ENCODE measurements at places on chromosomes 4 and X.

- DNase-seq = no peak
Observed at GRCh38 chr4:100695039-100695654, 177.3 kb upstream of the EMCN start.

GRCh38 chr4:174657472-174657871, 135.2 kb upstream of the HPGD start:
- no peak for DNase-seq

DNA sequence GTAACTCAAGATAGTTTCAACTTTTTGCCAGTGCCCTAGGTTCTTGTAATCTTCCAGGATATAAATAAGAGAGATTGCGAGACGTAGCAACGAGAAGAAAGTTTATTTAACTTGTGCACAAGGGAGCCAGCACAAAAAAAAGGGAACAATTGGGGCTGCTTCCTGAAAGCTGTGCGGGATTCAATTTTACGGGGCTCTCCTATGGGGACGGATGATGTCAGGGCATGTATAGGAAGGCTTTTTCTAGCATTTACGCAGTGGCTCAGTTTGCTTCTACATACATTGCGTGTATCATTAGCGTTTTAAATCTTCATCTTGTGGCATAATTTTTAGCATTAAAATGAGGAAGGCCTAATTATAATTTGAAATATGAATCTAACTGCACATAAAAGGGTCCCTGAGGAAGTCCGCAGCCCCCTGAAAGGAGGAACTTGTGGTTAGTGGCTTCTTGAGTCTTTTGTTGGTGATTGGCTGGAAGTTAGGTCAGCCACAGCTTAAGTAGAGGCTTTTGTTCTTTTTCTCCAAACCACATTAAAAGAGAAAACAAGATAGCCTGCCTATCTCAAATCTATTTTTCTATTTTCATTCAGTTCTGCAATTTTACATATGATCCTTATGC, 668.2 kb upstream of the NDST4 start:
- no peak for DNase-seq

DNA sequence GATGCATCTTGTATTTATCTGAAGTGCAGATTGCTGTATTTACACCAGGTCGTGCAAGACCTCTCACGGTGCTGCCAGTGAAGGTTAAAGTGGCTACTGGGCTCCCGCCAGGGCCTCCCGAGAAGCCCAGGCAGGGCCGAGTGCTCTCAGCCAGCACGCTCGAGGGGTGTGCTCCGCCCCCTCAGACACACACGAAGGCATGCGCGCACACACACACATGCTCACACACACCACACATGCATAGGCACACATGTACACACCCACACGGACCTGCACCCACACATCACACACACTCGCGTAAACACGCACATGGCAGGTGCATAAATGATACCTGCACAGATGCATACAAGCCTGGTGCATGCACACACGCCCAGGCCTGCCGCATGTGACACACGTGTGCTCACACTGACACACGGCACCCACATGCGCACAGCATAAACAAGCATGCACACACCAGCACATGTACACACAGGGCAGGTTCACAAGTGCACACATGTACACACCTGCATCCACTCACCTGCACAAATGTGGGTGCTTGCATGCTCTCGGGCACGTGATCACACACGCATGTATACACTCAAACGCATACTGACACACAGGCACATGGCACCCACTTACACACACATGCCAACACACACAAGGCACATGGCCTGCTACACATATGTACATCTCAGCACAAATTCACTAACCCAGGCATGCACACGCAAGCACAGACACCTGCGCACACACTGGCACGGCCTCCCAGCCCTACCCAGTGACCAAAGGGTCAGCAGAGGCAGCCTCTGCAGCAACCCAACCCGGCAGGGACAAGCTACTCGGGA, 71.6 kb downstream of the FAM53A start:
- DNase-seq = no peak

DNA sequence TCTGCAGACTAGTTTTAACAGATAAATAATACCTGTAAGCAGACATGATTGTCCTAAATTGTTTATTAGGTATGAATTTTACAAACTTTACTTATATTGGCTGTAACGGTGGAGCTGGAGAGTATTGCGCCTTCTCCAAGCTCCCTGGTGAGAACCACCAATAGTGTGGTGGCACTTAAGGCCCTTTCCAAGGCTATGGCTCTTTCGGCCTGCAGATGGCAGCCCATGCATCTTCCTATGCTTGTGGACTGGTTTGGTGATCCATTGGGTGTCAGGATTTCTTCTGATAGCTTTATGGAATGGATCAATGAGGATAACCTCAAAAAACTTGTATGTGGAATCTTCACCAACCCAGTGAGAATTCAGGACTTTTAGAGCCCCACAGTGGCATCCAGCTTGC, 7.8 kb downstream of the LARP1B start:
- DNase-seq = peak; percentile 53

DNA sequence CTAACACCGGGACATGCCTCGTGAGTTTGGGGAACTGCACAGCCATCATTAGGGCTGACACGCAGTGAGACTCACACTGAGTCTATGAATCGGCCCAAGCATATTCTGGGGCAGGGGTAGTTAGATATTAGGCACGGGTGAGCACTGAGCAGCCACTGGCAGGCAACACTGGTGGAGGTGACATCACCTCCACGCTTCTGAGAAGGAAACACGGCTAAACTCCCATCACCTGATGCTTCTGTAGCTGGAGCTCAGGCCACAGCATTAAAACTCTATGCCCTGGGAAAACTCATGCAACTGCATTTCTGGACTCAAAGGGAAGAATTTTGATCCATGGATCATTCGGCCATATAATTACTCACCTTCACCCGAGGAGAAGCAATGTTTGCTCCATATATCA, 100.8 kb upstream of the OTUD4 start:
- DNase-seq = no peak

GRCh38 chr4:156326246-156326645, 372.6 kb upstream of the CTSO start:
- no peak for DNase-seq

DNA sequence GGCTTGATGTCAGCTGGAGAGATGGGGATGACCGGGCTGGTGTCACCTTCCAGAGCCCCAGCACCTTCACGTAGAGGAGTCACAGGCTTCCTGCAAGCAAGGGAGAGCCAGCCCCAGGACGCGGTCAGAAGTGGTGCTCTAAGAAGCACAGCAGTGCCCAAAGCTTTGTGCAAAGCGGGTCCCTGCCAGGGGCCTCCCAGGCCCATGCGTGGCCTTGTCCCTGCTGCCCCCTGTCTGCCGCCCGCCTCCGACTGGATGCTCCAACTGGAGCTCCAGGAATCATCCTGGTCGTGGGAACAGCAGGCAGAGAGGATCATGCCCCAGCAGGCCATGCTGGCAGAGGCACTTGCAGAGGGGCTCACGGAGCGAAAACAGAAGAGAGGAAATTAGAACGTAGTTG, 40.1 kb upstream of the LRPAP1 start:
- DNase-seq = no peak

- DNase-seq = peak; percentile 18
Observed at GRCh38 chrX:132023896-132024386, 839 bp downstream of the STK26 start.

GRCh38 chrX:8815460-8816065, 14.4 kb upstream of the FAM9A start:
- DNase-seq = peak; percentile 41

DNA sequence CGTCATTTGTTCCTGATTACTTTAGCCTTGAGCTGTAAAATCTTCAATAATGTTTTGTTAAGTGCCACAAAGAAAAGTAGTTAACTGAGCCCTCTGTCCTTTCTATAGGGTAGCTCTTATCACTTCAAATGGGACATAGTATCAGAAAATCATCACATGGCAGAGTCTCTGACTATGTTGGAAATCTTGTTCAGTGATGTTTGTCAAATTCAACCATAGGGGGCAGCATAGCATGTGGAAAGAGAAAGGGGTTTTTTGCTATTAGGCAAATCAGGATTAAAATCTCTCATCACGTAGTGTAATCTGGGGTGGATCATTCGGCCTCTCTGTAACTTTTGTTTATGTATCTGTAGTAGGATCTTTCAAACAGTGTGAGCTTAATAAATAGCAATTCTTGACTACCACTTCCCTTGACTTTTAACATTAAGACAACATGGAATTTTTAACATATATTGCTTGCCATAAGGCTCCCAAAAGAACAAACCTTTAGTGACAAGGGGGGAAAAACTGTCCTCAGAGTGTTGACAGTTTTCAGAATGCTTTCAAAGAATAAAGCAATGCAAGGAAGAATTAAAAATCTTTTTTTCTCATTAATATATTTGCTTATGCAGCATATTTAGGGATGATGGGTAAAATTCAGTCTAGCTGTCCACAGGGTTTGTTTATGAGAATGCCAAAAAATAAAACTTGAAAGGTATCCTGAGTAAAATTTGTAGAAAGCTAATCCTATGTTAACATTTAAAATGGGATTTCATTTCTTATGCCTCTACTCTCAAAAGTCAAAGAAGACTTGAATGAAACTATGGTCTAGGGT, 127.2 kb downstream of the FBXW7 start:
- peak; percentile 16 for DNase-seq

- DNase-seq = peak; percentile 52
Observed at GRCh38 chr4:155900381-155900780, 3.1 kb upstream of the TDO2 start.

DNA sequence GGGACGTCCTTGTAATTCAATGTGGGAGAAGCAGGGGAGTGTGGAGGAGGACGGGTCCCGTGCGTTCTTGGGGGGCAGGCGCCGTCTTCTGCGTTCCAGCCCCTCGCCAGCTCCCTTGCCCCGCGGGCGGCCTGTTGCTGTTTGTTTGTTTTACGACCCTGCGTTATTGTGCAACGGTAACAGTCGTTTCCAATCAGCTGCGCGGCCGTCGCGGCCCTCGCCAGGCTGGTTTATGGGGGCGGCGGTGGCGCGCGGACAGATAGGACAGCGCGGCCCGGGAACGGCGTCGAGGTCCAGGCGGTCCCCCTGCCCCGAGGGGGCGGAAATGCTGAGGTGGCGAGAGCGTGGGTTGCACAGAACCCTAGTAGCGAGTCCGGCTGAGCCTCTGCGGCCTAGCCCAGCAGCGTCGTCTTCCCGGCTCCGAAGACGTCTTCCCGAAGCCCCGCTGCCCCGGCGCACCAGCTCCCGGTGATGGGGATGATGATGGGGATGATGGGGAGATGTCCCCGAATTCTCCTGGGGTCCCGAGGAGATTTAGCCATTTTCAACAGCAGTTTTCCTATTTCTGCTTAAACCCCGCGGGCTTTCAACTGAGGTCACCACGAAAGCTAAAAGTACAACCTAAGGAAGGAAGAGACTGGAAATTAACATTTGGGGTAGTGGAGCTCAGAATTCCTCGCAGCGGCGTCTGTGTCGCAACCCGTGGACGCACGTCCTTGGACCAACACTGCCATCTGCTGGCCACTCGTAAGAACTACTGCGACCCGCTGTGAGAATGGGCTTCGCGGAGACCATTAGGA, 4.8 kb downstream of the PDGFRA start:
- DNase-seq = peak; percentile 77

DNA sequence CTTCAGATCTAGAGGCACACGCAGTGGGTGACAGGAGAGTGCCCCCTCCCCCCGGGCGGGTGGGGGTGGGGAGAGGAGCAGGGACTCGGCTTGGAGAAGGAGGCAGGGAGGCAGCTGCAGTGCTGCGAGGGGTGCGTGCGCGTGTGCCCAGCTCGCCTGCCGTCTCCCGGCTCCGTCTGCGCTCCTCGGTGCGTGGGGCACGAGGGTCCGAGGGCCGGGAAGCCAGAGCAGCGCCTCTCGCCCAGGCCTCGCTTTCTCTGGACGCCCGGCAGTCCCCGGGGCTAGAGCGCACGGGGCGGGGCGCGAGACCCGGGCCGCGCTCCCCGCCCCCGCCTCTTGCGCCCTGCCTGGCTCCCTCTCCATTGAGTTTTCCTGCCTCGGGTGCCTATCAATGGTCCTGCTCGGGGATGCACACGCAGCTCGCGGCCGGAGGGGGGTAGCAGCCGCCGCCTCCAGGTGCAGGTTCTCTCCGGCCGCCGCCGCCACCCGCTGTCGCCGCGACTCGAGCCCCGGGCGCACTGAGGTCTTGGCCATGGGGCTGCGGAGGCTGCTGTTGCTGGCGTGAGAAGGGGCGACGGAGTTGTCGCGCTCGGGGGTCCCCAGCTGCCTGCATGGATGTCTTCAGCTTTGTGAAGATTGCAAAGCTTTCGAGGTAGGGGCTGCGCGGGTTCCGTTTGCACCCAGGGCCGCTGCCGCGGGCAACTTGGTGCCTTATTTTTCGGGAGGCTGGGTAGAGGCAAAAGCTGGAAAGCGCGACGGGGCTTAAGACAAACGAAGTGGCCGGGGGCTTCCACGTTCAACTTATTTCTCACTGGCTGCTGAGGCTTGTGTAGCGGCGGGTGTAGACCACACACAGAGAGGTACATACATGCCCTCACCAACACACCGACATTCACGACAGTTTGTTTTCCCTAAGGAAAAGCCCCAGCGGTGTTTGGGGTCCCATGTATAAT, at the start of gene FRMPD4:
FRMPD4 (plus strand) TSS at position 113 of the 953 bp plus-strand sequence; CDS start at position 612, 499 bp downstream.
- no peak for DNase-seq

GRCh38 chr4:123390846-123391456, 5.6 kb upstream of the SPRY1 start:
- no peak for DNase-seq

GRCh38 chr4:6657242-6658208, 17.0 kb downstream of the MRFAP1 start:
- no peak for DNase-seq

- DNase-seq = no peak
Observed at GRCh38 chrX:30253257-30253656, 6.3 kb downstream of the MAGEB1 start.

DNA sequence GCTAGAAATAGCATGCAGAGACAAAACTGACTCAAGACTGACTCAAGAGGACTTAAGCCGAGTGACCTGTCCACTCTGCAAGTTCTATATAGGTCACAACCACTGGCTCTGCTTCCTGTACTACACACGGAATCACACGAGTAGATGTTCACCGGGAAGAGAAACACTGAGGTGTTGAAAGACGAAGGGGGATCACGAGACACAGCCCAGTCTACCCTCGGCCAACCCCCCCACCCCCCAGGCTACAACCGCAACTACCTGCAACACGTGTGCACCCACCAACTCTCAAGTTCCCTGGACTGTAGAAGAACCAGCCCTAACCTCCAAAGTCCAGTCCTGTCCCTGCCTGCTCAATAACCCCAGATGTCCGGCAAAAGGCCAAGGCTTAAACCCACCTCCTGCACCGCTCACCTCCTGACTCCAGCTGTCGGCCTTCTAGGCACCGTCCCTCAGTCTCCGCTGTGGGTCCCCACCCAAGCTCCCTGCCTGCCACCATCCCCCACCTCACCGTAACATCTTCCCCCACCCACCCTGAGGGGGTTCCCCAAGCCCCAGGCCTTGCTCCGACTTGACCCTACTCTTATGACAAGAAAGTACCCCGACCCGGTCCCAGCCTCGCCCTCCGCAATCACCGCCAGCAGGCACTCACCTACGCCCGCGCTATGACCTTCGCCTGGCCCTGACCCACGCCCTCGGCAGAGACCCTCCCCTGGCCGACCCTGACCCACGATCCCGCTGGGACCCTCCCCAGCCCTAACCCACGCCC, 739 bp downstream of the GAK start:
- DNase-seq = no peak

- DNase-seq = no peak
Observed at GRCh38 chr4:108828620-108829019, 65.8 kb upstream of the ETNPPL start.

Measured in H4 (cell line).